ENCODE measurements at places on chromosomes 3 and 15.

GRCh38 chr3:127747751-127748521 lies 74.4 kb downstream of the MGLL start:
- no peak for DNase-seq

DNA sequence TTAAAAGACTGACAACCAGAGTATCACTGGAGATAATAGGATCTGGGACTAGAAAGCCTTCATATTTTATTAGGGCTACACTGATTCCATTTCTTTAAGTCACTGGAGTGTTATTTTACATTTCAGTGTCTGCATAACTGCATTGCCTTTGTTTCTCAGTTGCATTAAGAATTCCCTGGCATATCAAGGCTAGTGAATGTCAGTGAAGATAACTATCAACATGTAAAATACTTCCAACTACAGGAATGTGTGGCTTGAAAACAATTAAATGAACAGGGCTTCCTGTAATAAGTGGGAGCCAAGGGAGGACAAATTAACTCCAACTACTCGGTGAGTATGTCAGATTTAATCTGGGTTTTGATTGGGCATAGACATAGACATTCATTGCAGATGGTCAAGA lies 628.5 kb downstream of the ROBO2 start:
- no peak for DNase-seq

DNA sequence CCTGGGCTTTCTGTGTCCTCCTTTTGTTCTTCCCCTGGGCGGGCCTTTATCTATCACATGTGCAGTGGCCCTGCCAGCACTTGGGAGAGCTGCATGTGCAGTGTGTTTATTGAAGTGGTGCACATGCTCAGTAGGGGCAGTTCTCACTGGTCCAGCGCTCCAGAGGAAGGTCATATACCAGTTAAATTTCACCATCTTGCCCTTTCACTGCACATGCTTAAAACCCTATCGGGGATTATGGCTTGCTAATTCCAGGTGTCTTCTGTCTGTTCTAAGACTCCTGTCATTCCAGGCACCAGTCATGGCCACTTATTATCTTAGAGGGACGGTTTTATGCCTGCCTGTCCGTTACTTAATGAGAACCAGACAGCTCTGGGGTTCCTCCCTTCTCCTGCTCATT lies 52.2 kb downstream of the ROPN1B start:
- DNase-seq: no peak

GRCh38 chr3:102179326-102180177 lies 255.3 kb upstream of the ZPLD1 start:
- no peak for DNase-seq

GRCh38 chr15:90553248-90553745 lies 23.6 kb downstream of the CRTC3 start:
- DNase-seq: no peak

All from SW480 (cell line).